ENCODE measurements at places on chromosomes 2 and 18. TPM values are rescaled to one million over a fixed set of nuclear protein-coding genes. Genes with fewer than 3 reads are reported as not detected.
A peak's percentile ranks its signal among the peaks of the same experiment; 100 is the strongest.

- no peaks in the 10 kb centered on the region for H3K36me3 ChIP-seq
- H3K27ac ChIP-seq, result no peak overlapping the region
- H3K4me1 ChIP-seq, result no peaks in the 10 kb centered on the region
- no peak overlapping the region for H3K4me3 ChIP-seq
- no peak for DNase-seq
Measured at GRCh38 chr2:97711394-97711711, 2.0 kb upstream of the ZAP70 start.

DNA sequence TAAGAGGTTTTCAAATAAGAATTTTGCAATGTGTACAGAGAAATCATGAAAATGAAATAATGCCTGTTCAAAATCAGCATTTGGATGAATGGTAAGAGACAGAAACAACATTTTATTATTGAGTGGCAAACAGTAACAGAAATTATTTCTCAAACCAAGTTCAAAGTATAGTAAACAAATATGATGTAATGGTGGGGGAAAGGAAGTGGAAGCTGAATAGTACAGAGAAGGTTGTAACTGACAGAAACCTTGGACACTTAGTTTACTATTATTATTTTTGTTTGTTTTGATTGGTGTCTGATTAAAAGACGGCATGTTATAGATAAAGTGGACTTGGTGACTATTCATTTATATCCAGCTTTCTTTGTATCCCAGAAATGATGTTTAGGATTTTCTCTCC lies 1637.4 kb upstream of the ACVR2A start:
- no peak for DNase-seq
- H3K27ac ChIP-seq, result no peak overlapping the region
- H3K27me3 ChIP-seq, result no peaks in the 10 kb centered on the region
- no peak overlapping the region for H3K4me3 ChIP-seq
- no peaks in the 10 kb centered on the region for H3K36me3 ChIP-seq
- no peaks in the 10 kb centered on the region for H3K4me1 ChIP-seq

Gene GBX2
- polyA plus RNA-seq, result not detected

GRCh38 chr2:150860301-150860700 lies 372.8 kb upstream of the RND3 start:
- no peaks in the 10 kb centered on the region for H3K36me3 ChIP-seq
- no peak for DNase-seq
- no peak overlapping the region for H3K27ac ChIP-seq
- H3K27me3 ChIP-seq, result no peaks in the 10 kb centered on the region

DNA sequence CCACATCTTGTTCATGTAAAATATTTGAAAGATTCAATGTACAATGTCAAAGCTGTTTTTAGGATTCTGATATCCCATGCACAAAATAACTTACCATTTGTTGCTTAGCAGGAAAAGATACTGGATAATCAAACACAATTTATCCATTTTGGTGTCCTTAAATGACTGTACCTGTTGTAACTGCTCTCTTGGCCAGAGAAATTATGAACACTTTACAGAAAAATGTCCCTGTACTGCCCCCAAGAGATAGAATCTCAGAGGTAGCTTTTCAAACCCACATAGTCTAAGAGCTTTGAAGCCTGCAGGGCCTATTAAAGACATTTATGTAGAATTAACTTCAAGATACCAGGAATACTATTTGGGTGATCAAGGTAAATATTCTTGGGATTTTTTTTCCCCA lies 12.2 kb upstream of the ME2 start:
- peaks cover 15% of the 10 kb centered on the region for H3K4me1 ChIP-seq
- DNase-seq, result peak; percentile 26
- H3K27ac ChIP-seq, result no peak overlapping the region
- H3K27me3 ChIP-seq, result no peaks in the 10 kb centered on the region

- H3K36me3 ChIP-seq, result no peaks in the 10 kb centered on the region
- DNase-seq, result no peak
- no peaks in the 10 kb centered on the region for H3K27me3 ChIP-seq
- H3K27ac ChIP-seq, result no peak overlapping the region
- H3K4me1 ChIP-seq, result no peaks in the 10 kb centered on the region
Measured at GRCh38 chr2:199804831-199805230, 46.2 kb downstream of the FTCDNL1 start.

DNA sequence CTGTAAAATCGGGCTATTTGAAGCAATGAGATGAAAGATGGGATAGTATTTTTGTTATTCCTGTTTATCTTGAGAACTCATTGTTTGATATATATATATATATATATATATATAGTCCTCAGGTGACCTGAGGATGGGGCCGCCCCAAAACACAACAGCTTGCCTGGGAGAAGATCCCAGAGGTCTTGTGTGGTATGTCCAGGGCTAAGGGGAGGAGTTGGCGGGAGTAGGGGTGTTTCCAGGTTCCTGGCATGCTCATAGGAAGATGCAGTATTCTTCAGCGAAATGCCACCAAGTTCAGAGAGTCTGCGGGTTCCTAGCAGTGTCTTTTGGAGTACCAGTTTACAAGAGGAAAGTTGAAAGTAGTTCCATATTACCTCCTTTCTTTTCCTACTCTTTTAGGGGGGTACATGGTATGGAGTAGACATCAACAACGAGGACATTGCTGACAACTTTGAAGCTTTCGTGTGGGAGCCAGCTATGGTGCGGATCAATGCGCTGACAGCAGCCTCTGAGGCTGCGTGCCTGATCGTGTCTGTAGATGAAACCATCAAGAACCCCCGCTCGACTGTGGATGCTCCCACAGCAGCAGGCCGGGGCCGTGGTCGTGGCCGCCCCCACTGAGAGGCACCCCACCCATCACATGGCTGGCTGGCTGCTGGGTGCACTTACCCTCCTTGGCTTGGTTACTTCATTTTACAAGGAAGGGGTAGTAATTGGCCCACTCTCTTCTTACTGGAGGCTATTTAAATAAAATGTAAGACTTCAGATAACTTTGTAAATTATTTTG lies 18.3 kb downstream of the CCT7 start:
- DNase-seq, result no peak
- no peak overlapping the region for H3K4me3 ChIP-seq
- H3K27ac ChIP-seq, result no peak overlapping the region
- H3K27me3 ChIP-seq, result no peaks in the 10 kb centered on the region
- H3K36me3 ChIP-seq, result peaks cover 89% of the 10 kb centered on the region

Gene CRYGD
- polyA plus RNA-seq, result not detected

- H3K4me1 ChIP-seq, result peaks cover 8% of the 10 kb centered on the region
- peak; percentile 73 for DNase-seq
- no peaks in the 10 kb centered on the region for H3K36me3 ChIP-seq
Measured at GRCh38 chr2:37414470-37414949, 70.1 kb downstream of the QPCT start.

Gene SERPINB12
- polyA plus RNA-seq, result not detected

Gene ST6GAL2
- polyA plus RNA-seq, result not detected

Gene SIX2
- polyA plus RNA-seq, result not detected

DNA sequence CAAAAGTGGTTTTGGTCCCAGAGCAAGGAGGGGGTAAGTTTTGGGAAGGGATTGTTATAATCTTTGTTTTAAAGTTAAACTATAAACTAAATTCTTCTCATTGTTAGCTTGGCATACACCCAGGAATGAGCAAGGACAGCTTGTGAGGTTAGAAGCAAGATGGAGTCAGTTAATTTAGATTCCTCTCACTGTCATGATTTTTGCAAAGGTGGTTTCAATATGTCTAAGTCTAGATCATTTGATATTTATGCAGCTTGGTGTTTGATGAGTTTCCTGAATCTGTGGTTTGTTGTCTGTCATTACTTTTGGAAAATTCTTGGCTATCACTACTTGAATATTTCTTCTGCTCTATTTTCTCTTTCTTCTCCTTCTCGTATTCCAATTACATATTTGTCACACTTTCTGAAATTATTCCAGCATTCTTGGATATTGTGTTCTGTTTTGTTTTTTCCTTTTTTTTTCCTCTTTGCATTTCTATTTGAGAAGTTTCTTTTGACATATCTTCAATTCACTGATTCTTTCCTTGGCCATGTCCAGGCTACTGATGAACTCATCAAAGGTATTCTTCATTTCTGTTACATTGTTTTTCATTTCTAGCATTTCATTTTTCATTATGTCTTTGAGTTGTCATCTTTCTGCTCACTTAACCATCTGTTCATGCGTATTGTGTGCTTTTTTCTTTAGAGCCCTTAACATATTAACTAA lies 5.1 kb downstream of the SP140 start:
- H3K36me3 ChIP-seq, result no peaks in the 10 kb centered on the region
- no peak for DNase-seq
- no peaks in the 10 kb centered on the region for H3K27me3 ChIP-seq
- peaks cover 16% of the 10 kb centered on the region for H3K4me1 ChIP-seq
- no peak overlapping the region for H3K27ac ChIP-seq
- H3K4me3 ChIP-seq, result no peak overlapping the region

DNA sequence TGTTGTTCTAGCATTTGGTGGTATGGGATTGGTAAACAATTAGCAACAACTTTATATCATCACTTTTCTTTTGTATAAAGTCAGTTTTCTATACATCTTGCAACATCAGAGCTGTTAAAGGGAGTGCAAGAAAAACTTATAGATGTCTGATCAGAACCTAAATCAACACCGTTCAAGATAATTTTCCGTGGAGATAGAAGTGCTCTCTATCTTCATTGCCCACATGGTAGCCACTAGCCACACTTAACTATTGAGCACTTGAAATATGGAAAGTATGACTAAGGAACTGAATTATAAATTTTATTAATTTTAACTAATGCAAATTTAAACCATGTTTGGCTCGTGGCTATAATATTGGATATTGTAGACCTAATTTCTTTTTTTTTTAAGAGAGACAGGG lies 5.2 kb downstream of the TTC27 start:
- H3K4me1 ChIP-seq, result peaks cover 6% of the 10 kb centered on the region
- DNase-seq, result no peak
- H3K4me3 ChIP-seq, result no peak overlapping the region
- no peak overlapping the region for H3K27ac ChIP-seq

DNA sequence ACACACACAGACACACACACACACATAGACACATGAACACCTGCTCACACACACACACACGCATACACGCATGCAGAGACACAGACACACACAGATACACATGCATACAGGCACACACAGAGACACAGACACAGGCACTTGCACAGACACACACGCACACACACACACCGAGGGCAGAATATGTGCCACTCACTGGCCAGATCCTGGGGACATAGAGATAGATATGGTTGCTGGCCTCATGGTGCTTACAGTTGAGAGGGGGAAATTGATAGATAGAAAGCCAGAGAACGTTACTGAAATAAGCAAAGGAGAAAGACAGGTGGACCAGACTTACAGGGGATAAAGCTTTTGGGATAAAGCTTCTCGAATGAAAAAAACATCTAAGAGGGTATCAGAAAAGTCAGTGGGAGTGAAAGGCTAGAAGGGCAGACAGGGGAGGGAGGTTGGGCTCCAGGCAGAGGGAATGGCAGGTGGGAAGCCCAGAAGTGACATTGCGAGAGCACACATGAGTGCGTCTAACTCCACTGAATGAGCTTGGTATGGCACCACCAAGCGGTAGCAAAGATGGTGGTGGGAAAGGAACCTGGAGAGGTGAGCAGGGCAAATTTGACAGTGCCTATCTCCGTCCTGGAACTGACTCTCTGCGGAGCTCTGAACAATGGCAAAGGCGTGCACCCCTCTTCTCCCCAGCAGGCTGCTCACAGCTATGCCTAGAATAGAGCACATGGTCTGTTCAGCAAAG lies 390.1 kb upstream of the TRIB2 start:
- H3K27ac ChIP-seq, result no peak overlapping the region
- no peak for DNase-seq

Gene IL37
- polyA plus RNA-seq, result not detected

Gene STPG4
- polyA plus RNA-seq, result not detected
